Caki2 (cell line): ENCODE measurements at places on chromosomes 6 and 20. TPM values are rescaled to one million over a fixed set of nuclear protein-coding genes. Genes with fewer than 3 reads are reported as not detected.
A peak's percentile ranks its signal among the peaks of the same experiment; 100 is the strongest.

GRCh38 chr20:61990484-61990883, 75.2 kb downstream of the TAF4 start:
- DNase-seq, result no peak

DNA sequence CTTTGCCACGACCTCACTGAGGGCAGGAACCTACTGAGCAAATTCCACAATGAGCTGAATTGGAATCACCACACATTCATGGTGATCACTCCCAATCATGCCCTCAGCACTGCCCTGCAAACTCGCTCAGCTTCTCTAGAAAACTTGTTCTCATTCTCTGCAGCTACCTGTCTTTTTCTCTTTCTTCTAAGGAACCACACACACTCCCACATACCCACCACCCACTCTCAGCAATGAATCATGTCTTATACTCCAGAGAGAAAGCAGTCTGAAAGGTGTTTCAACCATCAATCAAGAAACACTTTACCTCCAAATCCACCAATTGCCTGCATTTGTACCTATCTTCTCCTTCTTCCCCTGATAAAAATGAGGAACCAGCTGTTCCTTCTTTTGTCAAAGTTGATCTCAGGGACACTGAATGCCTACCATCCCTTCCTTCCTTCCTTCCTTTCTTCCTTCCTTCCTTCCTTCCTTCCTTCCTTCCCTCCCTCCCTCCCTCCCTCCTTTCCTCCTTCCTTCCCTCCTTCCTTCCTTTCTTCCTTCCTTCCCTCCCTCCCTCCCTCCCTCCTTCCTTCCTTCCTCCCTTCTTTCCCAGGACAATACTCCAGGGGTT, 84.6 kb upstream of the SGK1 start:
- DNase-seq, result no peak

DNA sequence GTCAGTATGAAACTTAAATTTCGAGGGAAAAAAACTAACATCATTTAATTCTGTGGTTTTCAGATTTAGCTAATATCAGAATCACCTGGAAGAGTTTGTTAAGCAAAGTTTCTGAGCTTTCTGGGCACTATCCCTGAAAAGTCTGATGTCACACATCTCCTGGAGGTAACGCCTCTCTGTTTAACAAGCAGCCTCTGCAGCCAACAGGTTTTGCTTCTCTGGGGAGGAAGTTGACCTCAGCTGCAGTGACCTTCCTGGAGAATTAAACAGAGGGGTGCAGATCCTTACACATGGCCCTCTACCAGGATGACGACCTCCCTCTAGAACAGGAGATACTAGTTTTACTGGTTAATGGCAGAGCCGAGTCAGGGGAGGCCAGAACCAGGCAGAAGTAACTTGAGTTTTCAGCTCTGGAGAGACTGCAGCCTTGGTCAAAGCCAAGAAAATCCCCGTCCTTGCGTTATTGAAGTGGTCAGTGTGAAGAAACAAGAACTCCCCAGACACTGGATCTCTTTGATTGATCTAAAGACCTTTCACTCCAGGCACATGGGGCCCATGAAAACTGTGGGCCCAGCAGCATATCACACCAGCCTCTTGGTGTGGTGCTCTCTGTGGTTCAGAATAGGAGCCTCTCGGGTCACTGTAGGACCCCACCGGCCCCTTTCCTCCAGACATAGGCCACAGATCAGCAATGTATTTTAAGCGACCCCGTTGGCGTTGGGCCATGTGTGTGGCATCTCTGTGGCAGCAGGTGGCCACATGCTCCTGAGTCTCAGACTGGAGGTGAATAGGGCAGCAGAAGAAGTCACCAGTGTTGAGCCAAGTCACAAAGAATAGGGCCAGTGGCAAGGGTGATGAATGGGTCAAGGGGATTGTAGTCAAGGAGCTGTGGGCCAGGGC, 33.4 kb upstream of the CCR6 start:
- no peak for DNase-seq

DNA sequence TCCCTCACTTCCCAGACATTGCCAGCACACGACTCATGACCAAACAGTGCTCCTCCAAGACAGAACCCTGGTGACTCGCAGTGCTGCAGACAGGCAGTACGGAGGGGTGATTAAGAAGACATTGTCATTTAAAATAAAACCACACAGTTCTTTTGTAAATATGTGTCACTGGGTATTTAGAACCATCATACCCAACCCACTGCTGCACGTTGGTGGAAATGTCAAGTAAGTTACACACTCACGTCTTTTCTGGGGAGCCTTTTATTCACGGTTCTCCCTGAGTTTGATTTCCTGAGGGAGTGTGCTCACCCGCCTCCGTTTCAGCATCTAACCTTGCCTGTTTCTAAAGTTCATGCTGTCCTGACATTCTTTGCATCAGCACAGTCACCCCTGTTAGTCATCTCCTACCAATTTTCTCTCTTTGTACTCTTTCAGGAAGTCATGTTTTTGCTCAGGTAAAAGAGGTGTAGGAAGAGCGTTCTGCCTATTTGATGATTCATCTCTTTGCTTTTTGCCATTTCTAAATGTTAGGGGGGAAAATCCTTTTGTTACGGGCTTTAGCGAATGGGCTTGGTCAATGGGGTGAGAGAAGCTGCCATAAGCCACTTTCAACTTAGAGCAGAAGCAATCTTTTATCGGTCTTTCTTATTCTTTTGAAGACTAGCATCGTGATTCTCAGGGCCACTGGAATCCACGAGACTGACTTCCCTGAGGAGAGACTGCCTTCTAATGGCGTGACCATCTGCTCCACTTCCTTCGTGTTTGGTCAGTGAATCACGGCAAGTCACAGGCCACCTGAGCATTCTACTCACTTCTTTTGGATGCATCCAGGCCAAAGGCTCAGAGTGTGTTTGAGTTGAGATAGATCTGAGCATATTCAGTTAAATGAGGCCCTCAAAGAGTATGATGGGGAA, 512.8 kb upstream of the JARID2 start:
- DNase-seq, result peak; percentile 65

DNA sequence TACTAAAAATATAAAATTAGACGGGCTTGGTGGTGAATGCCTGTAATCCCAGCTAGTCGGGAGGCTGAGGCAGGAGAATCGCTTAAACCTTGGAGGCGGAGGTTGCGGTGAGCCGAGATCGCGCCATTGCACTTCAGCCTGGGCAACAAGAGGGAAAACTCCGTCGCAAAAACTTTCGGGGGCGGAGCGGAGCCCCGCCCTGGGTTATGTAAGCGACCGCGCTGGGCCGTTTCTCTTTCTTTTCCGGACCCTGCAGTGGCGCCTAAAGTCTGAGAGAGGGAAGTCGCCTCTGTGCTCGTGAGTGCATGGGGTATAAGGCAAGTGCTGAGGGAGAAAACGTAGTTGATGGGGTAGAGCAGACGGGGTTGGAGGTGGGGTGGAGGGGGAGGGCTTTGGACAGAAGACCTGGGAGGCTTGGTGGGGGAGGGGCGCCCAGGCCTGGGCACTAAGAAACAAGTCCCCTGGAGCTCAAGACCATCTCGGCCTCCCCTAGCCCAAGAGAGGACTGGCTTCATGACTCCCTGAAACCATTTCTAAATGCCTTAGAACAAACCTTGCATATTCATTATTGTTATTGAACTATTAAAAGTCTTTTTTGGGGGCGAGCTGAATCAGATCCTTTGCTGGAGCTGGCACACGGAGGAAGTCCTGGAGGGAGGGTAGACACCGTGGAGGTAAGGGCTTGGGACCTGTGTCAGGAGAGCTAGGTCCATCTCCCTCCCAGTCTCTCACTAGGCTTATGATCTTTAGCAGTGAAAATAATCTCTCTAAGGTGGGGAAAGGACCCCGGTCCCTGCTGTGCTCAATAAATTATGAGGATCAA, 2.7 kb upstream of the MICA start:
- DNase-seq, result peak; percentile 70

DNA sequence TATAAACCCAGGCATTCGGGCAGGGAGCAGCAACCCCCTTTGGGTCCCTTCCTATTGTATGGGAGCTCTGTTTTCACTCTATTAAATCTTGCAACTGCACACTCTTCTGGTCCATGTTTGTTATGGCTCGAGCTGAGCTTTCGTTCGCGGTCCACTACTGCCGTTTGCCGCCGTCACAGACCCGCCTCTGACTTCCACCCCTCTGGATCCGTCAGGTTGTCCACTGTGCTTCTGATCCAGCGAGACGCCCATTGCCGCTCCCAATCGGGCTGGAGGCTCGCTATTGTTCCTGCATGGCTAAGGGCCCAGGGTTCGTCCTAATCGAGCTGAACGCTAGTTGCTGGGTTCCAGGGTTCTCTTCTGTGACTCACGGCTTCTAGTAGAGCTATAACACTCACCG, 111.3 kb downstream of the TMEM170B start:
- DNase-seq, result no peak

DNA sequence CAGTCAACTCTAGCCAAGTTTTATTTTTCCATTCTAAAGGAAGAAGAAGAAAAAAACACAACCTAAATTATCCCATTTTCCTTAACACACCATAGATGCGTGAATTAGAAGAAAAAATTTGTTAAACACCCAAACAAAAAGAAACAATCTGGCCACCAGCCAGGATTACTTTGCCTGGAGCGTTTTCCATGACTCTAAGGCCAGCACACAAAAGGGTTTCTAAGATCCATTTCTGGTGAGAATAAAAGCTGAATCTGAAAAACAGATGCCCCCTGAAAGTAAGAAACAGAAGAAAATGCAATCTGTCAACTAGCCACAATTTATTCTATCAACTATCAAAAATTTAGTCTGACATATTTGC, 267.2 kb upstream of the SULF2 start:
- DNase-seq, result peak; percentile 28

DNA sequence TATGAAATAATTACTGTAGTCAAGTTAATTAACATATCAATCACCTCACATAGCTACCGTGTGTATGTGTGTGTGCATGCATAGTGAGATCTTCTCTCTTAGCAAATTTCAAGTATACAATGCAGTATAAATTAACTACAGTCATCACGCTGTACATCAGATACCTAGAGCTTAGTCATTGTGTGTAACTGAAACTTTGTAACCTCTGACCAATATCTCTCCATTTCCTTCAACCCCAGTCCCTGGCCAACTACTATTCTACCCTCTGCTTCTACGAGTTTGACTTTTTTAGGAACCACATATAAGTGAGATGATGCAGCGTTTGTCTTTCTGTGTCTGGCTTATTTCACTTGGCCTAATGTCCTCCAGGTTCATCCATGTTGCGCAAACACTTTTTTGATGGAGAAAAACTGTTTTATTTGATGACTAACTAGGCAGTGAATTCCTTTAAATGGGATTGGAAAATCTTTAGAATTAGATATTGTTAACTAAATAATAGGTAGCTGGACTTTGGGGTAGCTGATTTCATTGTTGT, 459.5 kb downstream of the DHX35 start:
- DNase-seq, result no peak

GRCh38 chr6:7261032-7261841, 51.8 kb downstream of the SSR1 start:
- peak; percentile 99 for DNase-seq

- no peak for DNase-seq
Measured at GRCh38 chr6:50936277-50936681, 117.6 kb downstream of the TFAP2B start.

GRCh38 chr20:10557685-10558084, 116.1 kb downstream of the JAG1 start:
- peak; percentile 86 for DNase-seq

- DNase-seq, result no peak
Measured at GRCh38 chr20:63748934-63749270, 9.3 kb downstream of the SLC2A4RG start.

- DNase-seq, result no peak
Measured at GRCh38 chr6:45462190-45463134, 84.7 kb upstream of the SUPT3H start.

- DNase-seq, result no peak
Measured at GRCh38 chr20:51381557-51381956, 161.0 kb downstream of the NFATC2 start.

DNA sequence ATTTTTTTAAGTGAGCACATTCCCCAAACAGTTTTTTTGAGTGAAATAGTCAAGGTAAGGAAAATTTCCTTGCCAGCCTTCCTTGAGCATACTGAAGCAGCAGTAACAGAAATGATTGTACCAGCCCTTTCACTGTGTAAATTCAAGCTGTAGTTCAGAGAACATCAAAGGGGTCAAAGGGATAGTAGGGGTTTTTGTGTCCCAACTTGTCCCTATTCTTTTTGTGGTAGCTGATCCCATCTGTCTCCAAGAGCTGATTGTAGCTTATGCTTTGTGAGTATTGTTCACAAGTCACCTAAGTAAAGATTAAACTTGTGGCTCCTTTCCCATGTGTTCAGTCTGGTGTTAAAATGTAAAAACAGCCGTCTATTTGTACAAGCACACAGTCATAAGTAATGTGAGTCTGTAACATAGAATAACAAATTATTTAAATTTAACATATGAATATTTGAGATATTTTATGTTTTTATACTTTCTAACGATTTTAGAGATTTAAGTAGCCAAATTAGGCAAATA, 185.0 kb downstream of the CENPW start:
- no peak for DNase-seq

DNA sequence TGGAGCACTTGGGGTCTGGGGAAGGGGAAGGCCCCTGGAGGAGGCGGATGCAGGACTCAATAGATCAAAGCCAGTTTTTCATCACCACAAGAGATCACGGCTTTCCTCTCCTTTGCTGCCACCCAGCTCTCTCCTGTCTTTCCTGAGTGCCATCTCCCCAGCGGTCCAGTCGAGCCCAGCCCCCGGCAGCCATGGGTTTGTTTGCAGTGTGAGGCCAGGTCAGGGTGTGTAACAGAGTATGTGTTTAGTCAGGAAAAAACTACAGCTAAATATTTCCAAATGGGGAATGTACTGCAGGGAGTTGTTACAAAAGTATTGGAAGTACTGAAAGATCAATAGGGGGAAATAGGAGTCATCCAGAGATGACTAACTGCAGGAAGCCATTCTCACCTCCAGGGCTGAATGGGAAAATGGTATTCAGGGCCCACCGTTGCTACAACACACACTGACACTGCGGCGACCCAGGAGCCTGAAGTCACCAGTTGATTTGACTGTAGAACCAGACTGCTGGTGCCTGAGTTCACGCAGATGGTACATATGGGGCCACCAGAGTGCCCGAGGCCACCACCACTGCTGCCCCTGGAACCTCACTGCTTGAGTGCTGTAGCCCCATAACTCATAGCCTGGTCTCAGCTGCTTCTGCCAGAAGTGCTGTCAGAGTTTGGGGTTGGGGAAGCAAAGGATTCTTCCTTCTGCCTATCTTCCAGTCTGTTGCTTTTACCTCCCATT, 23.6 kb upstream of the FANCE start:
- DNase-seq, result no peak

GRCh38 chr6:72950114-72950860, 275.0 kb downstream of the KHDC1L start:
- peak; percentile 52 for DNase-seq

- no peak for DNase-seq
Measured at GRCh38 chr6:39907871-39908575, 26.2 kb downstream of the MOCS1 start.

DNA sequence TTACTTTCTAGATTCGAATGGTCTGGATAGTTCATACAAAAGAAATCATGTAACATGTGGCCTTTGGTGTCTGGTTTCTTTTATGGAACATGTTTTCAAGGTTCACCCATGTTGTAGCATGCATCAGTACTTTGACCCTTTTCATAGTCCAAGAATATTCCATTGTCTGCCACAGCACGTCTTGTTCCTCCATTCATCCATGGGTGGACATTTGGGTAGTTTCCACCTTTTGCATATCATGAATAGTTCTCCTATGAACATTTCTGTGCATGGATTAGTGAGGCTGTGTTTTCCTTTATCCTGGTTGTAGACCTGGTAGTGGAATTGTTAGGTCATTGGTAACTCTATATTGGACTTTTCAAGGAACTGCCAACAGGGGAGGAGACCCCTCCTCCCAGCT, 31.7 kb downstream of the GSTA3 start:
- no peak for DNase-seq

Gene TRDN
- total RNA-seq, result not detected in 2 replicates

Gene CST5
- not detected in 2 replicates for total RNA-seq

Gene LAMA4
- 12.0 and 12.4 TPM in 2 replicates for total RNA-seq

Gene SLC35D3
- total RNA-seq, result not detected in 2 replicates
